NCI-H187 treated with DMSO at 0.1 percent for 48 hours (cell line): ENCODE measurements at places on chromosomes 6 and 20.

DNA sequence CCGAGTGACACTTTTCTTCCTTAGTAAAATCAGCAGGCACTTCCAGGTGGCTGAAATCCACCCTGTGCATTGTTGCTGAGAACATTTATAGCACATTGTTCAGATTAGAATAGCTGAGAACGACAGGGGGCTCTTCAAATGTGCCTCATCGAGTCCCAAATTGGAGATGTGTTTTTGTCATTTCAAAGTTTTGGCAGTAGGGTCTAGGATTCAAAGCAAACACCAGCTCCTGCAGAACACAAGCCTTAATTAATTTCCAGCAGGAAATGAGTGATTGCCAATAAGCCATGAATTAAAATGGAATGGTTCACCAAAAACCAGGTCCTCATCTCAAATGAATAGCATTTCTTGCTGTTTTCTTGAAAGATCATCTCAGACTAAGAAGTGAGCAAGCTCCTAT is 171.6 kb downstream of the PLCB1 start:
- DNase-seq: no peak

GRCh38 chr6:151275121-151275520 is 35.4 kb downstream of the AKAP12 start:
- DNase-seq: no peak

DNA sequence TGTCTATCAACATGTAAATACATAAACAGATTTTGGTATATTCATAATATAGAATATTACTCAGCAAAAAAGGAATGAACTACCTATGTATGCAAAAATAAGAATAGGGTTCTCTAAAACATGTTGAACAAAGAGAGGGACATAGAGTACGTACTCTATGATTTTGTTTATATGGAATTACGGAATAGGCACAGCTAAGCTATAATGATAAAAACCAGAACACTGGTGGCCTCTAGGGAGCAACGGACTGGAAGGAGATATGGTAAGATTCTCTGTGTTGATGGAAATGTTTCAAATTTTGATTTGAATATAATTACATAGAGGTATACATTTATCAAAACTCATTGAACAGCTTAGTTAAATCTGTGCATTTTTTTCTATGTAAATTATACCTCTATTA is 19.6 kb downstream of the ADGRG6 start:
- DNase-seq: no peak

GRCh38 chr6:37983720-37984501 is 164.4 kb downstream of the ZFAND3 start:
- DNase-seq: no peak

DNA sequence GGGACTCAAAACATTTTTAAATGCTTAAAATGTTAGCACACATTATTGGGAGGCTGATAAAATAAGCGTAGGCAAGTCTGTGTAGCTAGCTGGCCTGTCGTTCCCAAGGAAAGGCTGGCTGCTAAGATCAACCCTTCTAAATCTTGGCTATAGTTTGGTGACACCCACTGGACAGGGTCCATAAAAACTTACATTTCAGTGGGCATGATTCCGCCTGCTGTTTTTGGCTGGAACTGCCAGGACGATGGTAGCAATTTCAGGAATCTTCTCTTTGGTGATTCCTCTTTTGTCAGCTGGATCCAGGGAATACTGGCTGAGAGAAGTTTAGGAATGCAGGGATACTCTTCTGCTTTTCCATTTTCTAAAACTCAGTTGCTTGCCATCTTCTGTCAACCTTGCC is 162.2 kb downstream of the NKAIN2 start:
- no peak for DNase-seq

DNA sequence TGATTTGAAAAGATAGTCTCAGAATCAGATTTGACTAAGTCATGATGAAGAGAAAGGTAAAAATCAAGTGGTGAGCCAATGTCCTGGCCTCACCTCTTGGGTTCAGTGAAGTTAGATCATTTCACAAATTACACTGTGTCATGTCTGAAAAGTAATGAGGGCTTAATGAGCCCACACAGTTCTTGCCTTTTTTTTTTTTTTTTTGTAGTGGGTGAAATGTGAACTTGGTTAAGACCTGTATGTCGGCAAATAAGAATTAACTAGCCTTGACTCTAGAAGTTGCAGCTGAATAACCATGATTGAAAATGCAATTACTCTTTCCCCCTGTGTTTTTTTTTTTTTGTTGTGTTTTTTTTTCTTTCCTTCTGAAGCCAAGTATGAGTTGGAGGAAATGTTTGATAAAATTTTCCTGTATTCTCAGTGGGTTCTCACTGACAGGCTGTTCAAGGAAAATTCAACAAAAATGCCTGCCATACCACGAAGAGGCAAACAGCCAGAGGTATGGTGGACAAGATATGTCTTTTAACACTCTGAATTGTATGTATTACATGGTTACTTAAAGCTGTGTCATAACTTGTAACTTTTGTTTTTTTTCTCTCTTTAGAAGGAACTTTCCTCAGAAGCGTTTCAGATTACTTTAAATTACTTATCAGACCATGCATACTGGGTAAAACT is 135.2 kb upstream of the MLIP start:
- no peak for DNase-seq
